ENCODE measurements at places on chromosomes 16 and 17. TPM values are rescaled to one million over a fixed set of nuclear protein-coding genes. Genes with fewer than 3 reads are reported as not detected.

Gene MYL4
- total RNA-seq: not detected

Gene HAS3
- 0.43 TPM for total RNA-seq

Gene UTS2R
- total RNA-seq: 0.20 TPM

Gene IRF8
- 12.7 TPM for total RNA-seq

Gene KRTAP9-9
- total RNA-seq: not detected

Gene CEP131
- 14.4 TPM for total RNA-seq

Gene KAT8
- 65.3 TPM for total RNA-seq

Gene KRTAP1-1
- not detected for total RNA-seq

Gene KRT24
- total RNA-seq: not detected

Gene GP1BA
- not detected for total RNA-seq

Gene KRT40
- not detected for total RNA-seq

Gene LRRC45
- total RNA-seq: 33.7 TPM

Gene PROCA1
- total RNA-seq: 7.3 TPM

Gene RUNDC3A
- total RNA-seq: 0.05 TPM

Gene MT3
- 4.3 TPM for total RNA-seq

Gene SLC4A1
- not detected for total RNA-seq

Gene MYH11
- not detected for total RNA-seq

Gene PDE6G
- total RNA-seq: 67.0 TPM

Gene PRSS36
- 2.0 TPM for total RNA-seq

Gene SLC46A1
- 2.2 TPM for total RNA-seq

Gene NT5C3B
- 18.4 TPM for total RNA-seq

Gene MSLN
- total RNA-seq: not detected

Gene KRT25
- total RNA-seq: not detected

Gene AURKB
- 127 TPM for total RNA-seq
